ENCODE measurements at places on chromosomes 2 and 18.

GRCh38 chr2:196962325-196962724 is 35.8 kb upstream of the PGAP1 start:
- peaks cover 8% of the 10 kb centered on the region for H3K4me1 ChIP-seq
- H3K4me3 ChIP-seq: no peak overlapping the region
- H3K36me3 ChIP-seq: no peaks in the 10 kb centered on the region
- no peak overlapping the region for H3K27ac ChIP-seq
- H3K27me3 ChIP-seq: no peaks in the 10 kb centered on the region
- no peak for DNase-seq

GRCh38 chr2:8877894-8878293 is 40.5 kb upstream of the KIDINS220 start:
- no peaks in the 10 kb centered on the region for H3K36me3 ChIP-seq
- DNase-seq: no peak
- H3K27me3 ChIP-seq: no peaks in the 10 kb centered on the region
- H3K4me1 ChIP-seq: no peaks in the 10 kb centered on the region

DNA sequence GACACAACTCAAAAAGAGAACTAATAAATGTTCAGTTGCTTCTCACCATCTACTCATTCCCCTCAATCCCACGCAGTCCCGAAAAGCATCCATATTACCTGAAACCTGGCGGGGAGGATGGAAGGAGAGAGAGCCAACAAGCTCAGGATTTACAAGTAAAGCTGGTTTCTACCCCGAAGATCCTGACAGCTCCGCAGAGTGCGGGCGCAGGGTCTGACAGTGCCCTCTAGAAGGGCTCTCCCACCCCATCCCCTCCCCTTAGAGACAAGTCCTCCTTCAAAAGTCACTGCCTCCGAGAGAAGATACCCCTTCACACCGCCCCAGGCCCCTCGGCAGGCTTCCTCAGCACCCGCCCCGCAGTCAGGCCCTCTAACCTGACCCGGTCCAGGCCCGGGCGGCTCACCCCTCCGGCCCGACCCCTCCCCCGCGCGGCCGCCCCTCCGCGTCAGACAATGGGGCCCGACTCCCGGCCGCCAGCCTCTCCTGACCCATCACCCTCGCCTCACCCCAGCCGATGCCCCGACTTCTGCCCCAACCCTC is 550 bp downstream of the RAB1A start:
- peak overlapping the region; percentile 83 for H3K27ac ChIP-seq
- H3K4me3 ChIP-seq: peak overlapping the region; percentile 90
- H3K4me1 ChIP-seq: peaks cover 2% of the 10 kb centered on the region
- no peaks in the 10 kb centered on the region for H3K36me3 ChIP-seq
- DNase-seq: no peak

DNA sequence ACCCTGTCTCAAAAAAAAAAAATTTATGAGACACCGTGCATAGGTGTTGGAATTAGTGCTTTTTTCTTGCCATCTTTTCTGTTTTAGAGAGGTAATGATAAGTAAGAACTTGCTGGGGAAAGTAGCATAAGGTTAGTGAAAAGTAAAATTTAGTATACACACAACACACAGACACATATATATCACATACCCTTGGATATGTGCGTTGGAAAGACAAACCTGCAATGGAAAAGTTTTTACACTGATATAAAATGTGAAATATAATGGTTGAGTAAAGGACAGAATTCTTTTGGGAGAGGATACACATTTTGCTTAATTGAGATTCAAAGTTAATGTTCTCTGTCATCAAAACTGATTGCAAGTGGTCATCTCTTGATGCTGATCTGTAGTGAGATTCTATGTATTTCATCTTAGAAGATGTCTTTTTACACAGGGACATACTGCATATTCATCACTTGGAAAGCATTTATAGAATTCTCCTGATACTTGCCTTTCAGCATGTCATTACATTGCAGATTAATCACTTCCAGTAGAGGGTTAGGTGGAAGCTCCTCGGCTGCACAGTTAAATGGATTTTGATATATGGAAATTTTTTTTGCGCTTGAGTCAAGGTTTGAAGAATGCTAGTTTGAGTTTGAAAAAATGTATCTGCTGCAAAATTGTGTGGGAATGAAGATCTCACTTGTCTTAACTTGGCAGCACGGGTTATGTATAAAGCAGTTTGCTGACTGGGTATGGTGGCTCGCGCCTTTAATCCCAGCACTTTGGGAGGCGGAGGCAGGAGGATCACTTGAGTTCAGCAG is 13.5 kb downstream of the PPP1CB start:
- peaks cover 4% of the 10 kb centered on the region for H3K36me3 ChIP-seq
- no peak for DNase-seq
- H3K4me3 ChIP-seq: no peak overlapping the region
- no peaks in the 10 kb centered on the region for H3K27me3 ChIP-seq

DNA sequence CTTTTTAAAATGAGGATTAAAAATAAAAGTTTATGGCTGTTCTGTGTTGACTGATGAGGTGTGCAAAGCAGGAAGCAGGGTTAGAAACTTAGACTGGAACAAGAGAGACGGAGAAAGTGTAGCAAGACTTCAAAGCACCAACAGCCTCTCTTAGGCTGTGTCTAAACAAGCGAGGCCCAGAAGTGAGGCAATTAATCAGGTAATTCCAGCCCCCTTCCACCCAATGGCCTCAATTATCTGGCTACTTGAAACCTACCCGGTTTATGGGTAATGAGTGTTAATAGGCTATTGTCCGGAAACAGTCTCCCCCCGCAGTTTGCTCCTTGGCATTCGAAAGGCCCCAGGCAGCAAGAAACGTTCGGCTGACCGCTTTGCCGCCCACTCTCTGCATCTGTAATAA is 171.7 kb upstream of the MYCN start:
- H3K27me3 ChIP-seq: no peaks in the 10 kb centered on the region
- H3K4me1 ChIP-seq: no peaks in the 10 kb centered on the region
- no peaks in the 10 kb centered on the region for H3K36me3 ChIP-seq
- no peak overlapping the region for H3K27ac ChIP-seq
- DNase-seq: no peak

DNA sequence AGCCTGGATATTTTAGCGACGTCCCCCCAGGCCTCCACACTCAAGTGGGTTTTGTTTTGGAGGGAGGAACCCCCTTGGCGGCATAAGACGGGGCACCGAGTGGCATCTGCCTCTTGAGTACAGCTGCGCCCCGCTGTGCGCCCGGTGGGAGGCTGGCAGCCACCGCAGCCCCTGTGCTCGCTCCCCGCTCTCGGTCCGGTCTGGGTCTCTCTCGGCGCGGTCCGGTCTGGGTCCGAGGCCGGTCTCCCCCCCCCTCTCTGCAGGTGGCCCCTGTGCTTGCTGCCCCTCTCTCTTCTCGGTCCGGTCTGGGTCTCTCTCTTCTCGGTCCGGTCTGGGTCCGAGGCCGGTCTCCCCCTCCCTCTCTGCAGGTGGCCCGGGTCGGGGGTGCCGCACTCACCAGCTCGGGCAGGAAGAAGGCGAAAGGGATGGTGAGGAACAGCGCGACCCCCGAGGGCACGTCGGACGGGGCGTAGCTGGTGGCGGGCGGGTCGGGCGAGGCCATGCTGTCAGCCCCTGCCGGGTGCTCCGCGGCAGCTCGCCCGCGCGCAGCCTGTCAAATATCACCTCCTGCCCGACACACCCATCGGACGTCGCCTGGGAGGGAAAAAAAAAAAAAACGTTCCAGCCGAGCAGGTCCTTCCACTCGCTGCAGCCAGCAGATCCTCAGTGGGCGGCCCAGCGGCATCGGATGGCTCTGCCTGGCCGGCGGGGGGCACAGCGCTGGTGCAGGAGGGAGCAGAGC is at the start of gene MALL:
Gene MALL (minus strand): TSS at position 532 of the 742 bp plus-strand sequence. CDS start 30 bp downstream, at position 502.
- H3K4me1 ChIP-seq: no peaks in the 10 kb centered on the region
- no peak for DNase-seq
- H3K27ac ChIP-seq: no peak within 1 kb of the TSS
- H3K36me3 ChIP-seq: no peaks in the 10 kb centered on the region

DNA sequence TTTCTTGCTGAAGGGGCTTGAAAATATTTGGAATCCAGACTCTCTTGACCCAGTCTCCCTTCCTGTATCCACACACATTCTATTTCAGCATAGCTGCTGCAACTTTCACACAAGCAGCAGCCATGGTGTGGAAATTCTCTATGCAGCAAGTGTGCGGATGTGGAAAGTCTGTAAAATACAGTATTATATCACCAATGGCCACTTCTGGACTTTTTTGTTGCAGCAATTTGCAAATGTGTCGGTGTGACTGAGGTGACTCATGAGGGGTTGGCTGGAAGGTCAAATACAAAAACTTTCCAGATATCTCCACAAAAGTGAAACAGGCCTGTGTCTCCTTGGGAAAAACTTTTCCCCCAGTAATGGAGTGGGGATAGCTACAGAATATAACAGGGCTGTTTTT is 299.3 kb upstream of the GYPC start:
- H3K27me3 ChIP-seq: no peaks in the 10 kb centered on the region
- no peak overlapping the region for H3K4me3 ChIP-seq
- no peak for DNase-seq
- H3K27ac ChIP-seq: no peak overlapping the region

- H3K4me1 ChIP-seq: no peaks in the 10 kb centered on the region
- H3K27ac ChIP-seq: no peak overlapping the region
- H3K36me3 ChIP-seq: no peaks in the 10 kb centered on the region
- DNase-seq: no peak
- H3K27me3 ChIP-seq: no peaks in the 10 kb centered on the region
These were observed 28.6 kb upstream of the CUL3 start for GRCh38 chr2:224613543-224614286.

- no peaks in the 10 kb centered on the region for H3K36me3 ChIP-seq
- H3K4me3 ChIP-seq: no peak overlapping the region
- H3K27ac ChIP-seq: no peak overlapping the region
- no peaks in the 10 kb centered on the region for H3K27me3 ChIP-seq
- no peaks in the 10 kb centered on the region for H3K4me1 ChIP-seq
These were observed 72.8 kb downstream of the CMPK2 start for GRCh38 chr2:6792883-6793282.

GRCh38 chr18:69974365-69974764 is 26.7 kb upstream of the CD226 start:
- H3K36me3 ChIP-seq: no peaks in the 10 kb centered on the region
- H3K4me3 ChIP-seq: no peak overlapping the region
- no peak for DNase-seq

GRCh38 chr2:52334185-52334584 is 1302.3 kb upstream of the NRXN1 start:
- H3K36me3 ChIP-seq: no peaks in the 10 kb centered on the region
- H3K4me3 ChIP-seq: no peak overlapping the region
- DNase-seq: no peak
- no peak overlapping the region for H3K27ac ChIP-seq
- H3K27me3 ChIP-seq: no peaks in the 10 kb centered on the region

- H3K36me3 ChIP-seq: no peaks in the 10 kb centered on the region
- H3K27me3 ChIP-seq: no peaks in the 10 kb centered on the region
- no peak overlapping the region for H3K27ac ChIP-seq
These were observed 231.9 kb downstream of the ANKRD30B start for GRCh38 chr18:14979875-14980274.

- H3K4me1 ChIP-seq: no peaks in the 10 kb centered on the region
- H3K36me3 ChIP-seq: no peaks in the 10 kb centered on the region
- H3K4me3 ChIP-seq: no peak overlapping the region
- H3K27ac ChIP-seq: no peak overlapping the region
- no peaks in the 10 kb centered on the region for H3K27me3 ChIP-seq
These were observed 46.4 kb upstream of the ODC1 start for GRCh38 chr2:10494351-10495066.

GRCh38 chr2:162056796-162057399 is 17.1 kb downstream of the DPP4 start:
- H3K36me3 ChIP-seq: no peaks in the 10 kb centered on the region
- peaks cover 2% of the 10 kb centered on the region for H3K4me1 ChIP-seq
- no peak overlapping the region for H3K4me3 ChIP-seq
- DNase-seq: no peak

- H3K27ac ChIP-seq: no peak overlapping the region
- no peaks in the 10 kb centered on the region for H3K27me3 ChIP-seq
- peaks cover 3% of the 10 kb centered on the region for H3K4me1 ChIP-seq
- H3K36me3 ChIP-seq: no peaks in the 10 kb centered on the region
These were observed 181.4 kb upstream of the MSH6 start for GRCh38 chr2:47601568-47601967.

- no peak overlapping the region for H3K4me3 ChIP-seq
- DNase-seq: no peak
- no peak overlapping the region for H3K27ac ChIP-seq
- H3K36me3 ChIP-seq: no peaks in the 10 kb centered on the region
These were observed 44.7 kb downstream of the CTIF start for GRCh38 chr18:48583573-48583972.

- H3K4me1 ChIP-seq: no peaks in the 10 kb centered on the region
- no peaks in the 10 kb centered on the region for H3K27me3 ChIP-seq
- no peaks in the 10 kb centered on the region for H3K36me3 ChIP-seq
- no peak overlapping the region for H3K4me3 ChIP-seq
These were observed 84.5 kb upstream of the NOSTRIN start for GRCh38 chr2:168717790-168718502.

DNA sequence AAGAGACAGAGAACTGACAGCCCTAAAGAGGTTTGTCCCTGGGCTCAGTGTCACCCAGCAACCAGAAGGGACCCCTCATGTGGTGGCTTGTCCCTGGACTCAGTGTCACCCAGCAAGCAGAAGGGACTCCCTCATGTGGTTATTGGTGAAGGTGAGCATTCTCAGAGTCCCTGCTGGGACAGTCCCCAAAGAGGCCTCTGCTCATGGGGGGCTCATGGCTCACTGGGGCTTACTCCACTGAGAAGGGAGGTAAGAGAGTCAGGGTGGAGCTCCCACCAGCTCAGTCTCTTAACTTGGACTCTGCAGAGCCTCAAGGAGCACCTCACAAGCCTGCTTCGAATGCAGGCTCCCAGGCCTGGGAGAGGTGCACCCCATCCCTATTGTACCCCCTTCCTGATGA is 145.2 kb upstream of the COPS8 start:
- no peaks in the 10 kb centered on the region for H3K4me1 ChIP-seq
- peak; percentile 24 for DNase-seq
- no peak overlapping the region for H3K4me3 ChIP-seq
- H3K27me3 ChIP-seq: no peaks in the 10 kb centered on the region

DNA sequence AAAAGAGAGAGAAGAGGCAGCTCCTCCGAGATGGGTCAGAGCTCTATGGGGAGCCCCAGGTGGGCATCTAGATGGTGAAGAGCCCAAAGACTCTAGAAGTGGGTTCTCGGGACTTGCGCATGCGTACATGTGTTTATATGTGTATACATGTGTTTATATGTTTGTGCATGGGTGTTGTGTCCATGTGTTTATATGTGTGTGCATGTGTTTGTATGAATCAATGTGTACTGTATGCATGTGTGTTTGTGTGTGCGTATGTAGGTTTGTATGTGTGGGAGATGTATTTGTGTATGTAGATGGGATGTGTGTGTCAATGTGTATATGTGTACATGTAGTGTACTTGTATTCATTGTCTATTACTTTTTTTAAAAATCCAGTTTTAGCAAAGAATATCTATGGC is 25.6 kb downstream of the DNPEP start:
- H3K4me3 ChIP-seq: no peak overlapping the region
- no peaks in the 10 kb centered on the region for H3K36me3 ChIP-seq
- H3K27ac ChIP-seq: no peak overlapping the region
- no peak for DNase-seq
